ENCODE measurements at places on chromosomes 3 and 15.

DNA sequence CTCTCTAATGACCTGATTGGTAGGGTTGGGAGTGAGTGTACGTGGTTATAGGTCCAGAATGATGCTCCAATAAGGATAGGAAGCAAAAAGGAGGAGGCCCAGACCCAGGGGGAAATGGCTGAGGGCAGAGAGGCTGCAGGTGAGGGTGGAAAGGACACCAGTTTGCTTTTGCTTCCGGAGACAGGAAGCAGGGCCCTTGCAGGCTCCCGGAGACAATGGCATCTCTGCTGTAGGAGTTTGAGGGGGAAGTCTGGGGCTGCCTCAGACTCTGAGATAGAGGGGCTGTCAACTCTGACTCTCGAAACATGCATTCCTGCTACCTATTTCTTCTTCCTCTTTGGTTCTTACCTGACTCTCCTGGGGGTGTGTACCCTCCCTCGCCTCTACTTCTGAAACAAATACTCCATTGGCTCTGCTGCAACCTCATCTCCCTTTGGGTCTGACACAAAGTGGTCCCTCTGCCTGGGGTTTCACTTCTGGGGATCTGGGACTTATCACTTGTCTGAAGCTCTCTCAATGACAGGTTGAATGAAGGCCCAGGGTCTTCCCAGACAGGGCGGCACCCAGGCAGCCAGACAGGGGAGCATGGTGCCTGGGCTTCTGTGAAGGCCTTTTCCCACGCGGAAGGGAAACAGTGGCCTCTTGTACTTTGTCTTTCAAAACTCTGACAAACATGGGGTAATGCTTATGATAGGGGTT is 61.5 kb downstream of the CHRD start:
- no peak for DNase-seq

- DNase-seq: no peak
Observed at GRCh38 chr3:133137042-133137996, 99.1 kb downstream of the TMEM108 start.

GRCh38 chr15:95298729-95299128 is 1031.8 kb upstream of the NR2F2 start:
- DNase-seq: peak; percentile 31

GRCh38 chr15:65328506-65329287 is 24.2 kb downstream of the RNU5B-1 start:
- DNase-seq: no peak

GRCh38 chr15:75952525-75952924 is 48.8 kb downstream of the FBXO22 start:
- DNase-seq: no peak

- DNase-seq: no peak
Observed at GRCh38 chr15:58249646-58250312, 111.6 kb downstream of the AQP9 start.

DNA sequence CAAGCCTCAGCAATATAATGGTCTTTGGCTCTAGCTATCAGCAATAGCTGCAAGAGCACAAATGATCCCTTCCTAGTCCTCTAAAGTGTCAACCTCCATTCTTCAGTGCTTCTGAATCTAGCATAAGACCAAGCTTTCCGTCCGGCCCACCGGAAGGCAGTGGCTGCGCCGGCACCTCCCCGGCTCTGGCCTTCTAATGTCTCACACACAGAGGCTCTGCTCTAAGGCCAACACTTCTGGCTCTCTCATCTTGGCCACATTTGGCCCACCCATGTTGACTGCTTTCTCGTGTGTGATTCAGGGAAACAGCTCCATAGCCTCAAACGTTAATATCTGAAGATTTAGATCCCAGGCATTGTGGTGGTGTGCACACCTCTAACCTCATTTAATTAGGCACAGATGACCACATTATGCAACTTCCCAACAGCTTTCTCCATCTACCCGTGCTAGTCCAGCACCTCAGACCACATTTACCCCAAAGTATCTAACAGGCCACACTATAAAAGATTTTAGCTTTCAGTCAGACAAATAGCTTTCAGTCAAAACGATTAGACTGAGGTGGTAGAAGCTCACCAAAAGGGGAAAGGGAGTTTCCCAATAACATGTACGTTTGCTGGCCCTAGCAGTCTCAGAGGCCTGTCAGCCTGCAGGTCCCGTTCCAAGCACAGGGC is 19.3 kb downstream of the SLC51A start:
- no peak for DNase-seq

GRCh38 chr3:189202583-189202982 is 30.8 kb downstream of the TPRG1 start:
- no peak for DNase-seq

GRCh38 chr15:43440721-43441281 is 52.2 kb downstream of the TP53BP1 start:
- DNase-seq: peak; percentile 96

DNA sequence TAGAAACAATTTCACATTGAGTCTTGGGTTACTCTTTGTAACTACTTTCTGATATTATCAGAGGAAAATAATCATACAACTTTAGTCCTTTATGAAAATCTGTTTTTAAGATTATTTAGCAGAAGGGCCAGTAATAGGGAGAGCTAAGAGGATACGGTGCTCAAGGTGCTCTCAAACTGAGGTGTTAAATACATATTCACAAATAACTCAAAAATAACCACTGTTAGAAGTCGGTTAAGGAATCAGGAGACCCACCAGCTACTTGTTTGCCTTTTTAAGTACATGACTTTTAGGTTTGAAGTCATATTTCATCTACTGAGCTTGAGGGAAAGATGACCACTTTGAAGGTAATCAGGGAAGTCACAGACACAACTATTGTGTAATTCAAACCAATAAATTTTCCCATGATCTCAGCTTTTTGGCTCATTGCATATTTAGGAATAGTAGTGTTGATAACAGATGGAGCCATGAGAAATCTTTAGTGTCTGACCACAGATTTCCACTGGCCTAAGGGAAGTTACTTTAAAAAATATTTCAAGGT is 1.4 kb upstream of the RSRC1 start:
- DNase-seq: no peak

GRCh38 chr15:79161837-79162508 is 71.4 kb upstream of the RASGRF1 start:
- DNase-seq: no peak

DNA sequence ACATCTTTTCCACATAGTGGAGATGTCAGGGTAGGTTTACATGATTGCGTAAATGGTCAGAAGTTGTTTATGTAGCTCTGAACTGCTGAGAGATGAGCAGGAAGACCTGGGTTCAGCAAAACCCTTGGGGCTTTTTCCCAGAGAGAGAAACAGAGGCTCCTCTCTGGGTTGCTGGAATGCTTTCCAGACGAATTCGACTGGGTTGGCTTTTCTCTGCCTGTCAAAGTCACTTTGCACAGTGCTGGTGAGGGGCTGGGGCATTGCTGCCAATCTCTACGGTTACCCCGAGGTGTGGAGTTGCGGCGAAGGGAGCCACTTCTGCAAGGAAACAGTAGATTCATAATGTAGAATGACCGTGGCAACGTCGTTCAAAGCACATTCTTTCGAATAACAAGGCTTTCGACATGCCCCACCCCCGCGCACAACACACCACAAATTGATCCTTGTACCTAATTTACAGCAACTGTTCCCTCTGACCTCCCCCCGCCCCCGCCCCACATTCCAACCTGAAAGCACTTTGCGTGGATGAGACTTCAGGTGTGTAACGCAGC is 950 bp upstream of the CNTN4 start:
- no peak for DNase-seq

DNA sequence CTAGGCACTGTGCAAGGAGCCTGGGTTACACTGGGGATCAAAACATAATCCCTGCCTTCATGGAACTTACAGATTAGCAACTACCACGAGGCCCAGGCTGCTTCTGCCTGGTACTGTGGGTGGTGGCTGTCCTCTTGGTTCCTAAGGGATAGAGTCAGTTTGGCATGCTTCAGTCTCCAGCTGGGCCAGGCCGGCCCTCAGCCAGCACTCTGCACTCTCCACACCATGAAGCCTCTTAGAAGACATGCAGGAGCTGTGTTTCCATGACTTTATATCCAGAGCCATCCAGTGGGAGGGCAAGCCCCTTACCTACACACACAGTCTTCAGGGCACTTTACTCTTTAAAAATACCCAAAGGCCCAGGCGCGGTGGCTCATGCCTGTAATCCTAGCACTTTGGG is 54.4 kb downstream of the ATP1B3 start:
- no peak for DNase-seq

DNA sequence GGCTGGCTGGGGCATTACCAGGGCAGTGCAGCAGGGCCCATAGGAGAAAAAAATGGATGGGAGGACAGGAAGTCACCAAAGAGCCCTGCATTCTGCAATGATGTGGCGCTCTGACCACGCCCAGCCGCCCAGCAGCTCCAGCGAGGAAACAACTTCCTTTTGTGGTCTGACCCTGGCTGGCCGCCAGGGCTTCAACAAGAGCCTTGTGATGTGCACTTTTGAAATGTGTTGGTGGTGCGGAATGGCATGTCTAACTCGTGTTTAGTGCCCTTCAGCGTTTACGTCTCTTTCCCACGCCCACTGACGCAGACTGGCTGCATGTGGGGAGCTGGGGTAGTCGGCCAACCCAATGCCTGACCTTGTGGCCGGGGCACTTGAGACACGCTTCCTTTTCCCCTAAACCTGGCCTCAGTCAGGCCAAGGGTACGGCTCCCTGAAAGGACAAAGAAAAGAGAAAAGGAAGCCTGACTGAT is 81.9 kb upstream of the CTNNB1 start:
- DNase-seq: peak; percentile 90

- no peak for DNase-seq
Observed at GRCh38 chr3:61053781-61054496, 197.3 kb downstream of the FHIT start.

- no peak for DNase-seq
Observed at GRCh38 chr3:7760718-7761117, 740.9 kb upstream of the LMCD1 start.

- DNase-seq: no peak
Observed at GRCh38 chr3:54875596-54876268, 52.1 kb downstream of the LRTM1 start.

DNA sequence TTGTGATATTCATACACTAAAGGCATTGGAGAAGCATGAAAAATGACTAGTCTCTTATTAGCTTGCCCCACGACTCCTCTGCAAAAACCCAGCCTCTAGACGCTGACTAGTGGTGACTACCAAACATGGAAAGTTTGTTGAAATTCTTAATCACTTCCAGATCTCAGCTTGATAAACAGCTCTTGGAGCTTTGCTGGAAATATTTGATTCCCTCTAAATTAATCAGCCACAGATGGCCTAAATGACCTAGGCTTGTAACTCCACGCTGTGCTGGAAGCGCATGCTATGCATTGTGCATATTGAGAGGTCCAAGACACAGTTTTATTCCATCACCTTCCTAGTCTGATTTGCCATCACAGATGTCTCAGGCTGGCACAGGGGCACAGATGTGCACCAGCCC is 244.7 kb upstream of the ST8SIA2 start:
- DNase-seq: no peak

DNA sequence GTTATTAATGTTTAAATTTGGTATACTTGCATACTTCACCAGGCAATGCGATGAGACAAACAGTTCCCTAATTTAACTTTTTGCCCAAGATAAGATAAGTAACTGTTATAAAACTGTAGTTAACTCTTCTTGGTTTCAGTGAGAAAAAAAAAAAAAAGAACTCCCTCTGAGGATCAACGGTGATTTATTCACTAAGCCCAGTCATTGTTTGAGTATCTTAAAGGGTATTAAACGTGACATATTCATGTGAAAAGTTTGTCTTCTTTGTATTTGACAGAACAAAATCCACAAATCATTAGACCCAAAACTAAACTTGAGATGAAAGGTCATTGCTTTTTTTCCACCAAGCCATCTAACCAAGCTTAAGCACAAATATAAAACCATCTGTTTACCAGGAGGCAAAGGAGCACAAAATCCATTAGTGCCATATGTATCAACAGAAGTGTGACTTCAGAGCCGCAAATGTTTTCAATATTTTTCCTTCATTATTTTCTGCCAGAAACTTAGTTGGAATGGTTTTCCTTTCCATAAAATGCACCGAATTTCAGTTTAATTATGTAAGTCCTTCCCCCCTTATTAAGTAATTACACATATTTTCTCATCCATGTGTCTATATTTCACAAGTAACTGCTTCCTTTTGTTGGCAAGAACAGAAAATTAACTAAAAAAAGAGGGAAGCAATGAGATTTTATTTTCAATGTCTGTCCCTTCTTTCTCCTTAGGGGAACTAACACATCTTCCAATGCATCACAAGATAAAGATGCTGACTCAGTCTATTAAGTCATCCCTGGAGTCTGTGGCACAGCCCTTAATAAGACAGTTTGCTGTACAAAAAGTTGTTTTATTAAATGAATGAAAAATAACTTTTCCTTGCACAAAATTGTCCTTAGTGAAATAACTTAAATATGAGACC is 92.2 kb upstream of the RAP2B start:
- DNase-seq: peak; percentile 41

DNA sequence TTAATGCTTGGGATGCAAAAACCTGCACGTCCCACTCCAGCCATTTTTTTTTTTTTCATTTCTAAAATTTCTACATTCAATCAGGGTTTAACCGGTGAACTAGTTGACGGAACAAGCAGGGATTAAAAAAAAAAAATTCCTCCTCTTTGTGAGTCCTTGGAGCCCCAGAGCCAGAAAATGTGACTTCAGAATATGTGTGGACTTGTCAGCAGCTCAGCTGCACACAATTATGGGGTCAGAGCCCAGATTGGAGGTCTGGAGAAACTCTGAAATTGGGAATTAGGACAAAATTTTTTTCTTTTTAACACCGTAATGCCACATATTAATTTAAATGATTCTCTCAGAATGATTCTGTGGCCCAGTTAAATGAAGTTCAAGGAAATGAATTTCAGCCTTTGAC is 921.0 kb upstream of the CFAP20DC start:
- no peak for DNase-seq

DNA sequence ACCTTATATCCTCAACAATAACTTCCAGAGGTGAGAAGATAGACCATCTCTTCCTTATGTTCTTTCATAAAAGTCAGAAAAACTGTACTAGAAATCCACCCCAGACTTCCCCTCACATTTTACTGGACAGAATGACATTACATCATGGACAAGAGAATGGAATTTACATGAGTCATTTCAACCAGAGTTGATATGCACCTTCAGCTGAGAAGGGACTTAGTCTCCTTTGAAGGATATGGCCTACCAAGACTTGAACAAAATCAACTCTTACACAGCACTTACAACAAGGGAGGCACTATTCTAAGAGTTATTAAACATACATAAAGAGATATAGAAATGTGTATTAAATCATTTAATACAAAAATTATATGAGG is 380.0 kb upstream of the DPH6 start:
- no peak for DNase-seq

DNA sequence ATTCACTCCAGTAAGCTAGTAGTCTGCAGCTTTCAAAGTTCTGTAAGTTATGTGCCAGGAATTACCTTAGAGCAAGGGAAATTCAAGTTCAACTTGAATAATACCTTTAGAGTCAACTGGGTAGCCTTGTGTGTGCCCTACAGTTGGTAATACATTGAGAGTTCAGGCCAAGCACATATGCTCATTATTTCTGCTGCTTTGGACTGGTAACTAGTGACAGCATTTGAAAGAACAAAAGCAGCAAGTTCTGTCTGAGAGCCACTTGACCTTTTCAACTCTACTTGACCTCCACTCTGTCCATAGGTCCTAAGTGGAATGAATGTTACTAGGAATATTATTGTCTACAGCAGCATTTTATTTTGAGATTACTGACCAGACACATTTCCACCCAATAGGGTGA is 723.5 kb downstream of the NLGN1 start:
- no peak for DNase-seq

All from myocyte (in vitro differentiated cells).